ENCODE measurements at places on chromosomes 2 and 18. TPM values are rescaled to one million over a fixed set of nuclear protein-coding genes. Genes with fewer than 3 reads are reported as not detected.
A peak's percentile ranks its signal among the peaks of the same experiment; 100 is the strongest.

Gene FBXO36
- 2.4 TPM for total RNA-seq

Gene SESTD1
- total RNA-seq, result 35.3 TPM

Gene AKAIN1
- total RNA-seq, result not detected

Gene DYSF
- total RNA-seq, result 15.2 TPM

GRCh38 chr2:137369106-137369505 is 595.2 kb upstream of the HNMT start:
- H3K36me3 ChIP-seq, result no peaks in the 10 kb centered on the region
- no peak for DNase-seq
- no peaks in the 10 kb centered on the region for H3K4me1 ChIP-seq
- H3K27ac ChIP-seq, result no peak overlapping the region

DNA sequence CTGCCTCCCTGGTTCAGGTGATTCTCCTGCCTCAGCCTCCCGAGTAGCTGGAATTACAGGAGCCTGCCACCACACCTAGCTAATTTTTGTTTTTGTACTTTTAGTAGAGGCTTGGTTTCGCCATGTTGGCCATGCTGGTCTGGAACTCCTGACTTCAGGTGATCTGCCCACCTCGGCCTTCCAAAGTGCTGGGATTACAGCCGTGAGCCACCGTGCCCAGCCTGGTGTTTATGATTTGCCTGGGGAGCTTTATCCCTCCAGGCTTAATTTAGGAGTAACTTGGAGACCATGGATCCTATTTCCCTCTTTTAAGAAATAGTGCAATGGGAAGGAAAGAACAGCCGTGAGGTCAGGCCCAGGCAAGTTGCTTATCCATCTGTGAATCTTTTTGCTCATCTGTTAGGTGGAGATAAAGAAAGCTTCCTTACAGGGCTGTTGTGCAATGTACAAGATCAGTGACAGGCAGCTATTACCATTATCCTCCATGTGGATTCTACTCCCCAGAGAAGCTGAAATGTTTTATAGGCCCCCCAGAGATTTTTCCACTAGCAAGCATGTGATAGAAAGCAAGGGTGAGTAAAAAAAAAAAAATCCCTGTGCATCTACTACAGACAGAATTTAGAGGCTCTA is 104.9 kb upstream of the MGAT5 start:
- no peak overlapping the region for H3K4me3 ChIP-seq
- DNase-seq, result no peak
- H3K27me3 ChIP-seq, result no peaks in the 10 kb centered on the region

DNA sequence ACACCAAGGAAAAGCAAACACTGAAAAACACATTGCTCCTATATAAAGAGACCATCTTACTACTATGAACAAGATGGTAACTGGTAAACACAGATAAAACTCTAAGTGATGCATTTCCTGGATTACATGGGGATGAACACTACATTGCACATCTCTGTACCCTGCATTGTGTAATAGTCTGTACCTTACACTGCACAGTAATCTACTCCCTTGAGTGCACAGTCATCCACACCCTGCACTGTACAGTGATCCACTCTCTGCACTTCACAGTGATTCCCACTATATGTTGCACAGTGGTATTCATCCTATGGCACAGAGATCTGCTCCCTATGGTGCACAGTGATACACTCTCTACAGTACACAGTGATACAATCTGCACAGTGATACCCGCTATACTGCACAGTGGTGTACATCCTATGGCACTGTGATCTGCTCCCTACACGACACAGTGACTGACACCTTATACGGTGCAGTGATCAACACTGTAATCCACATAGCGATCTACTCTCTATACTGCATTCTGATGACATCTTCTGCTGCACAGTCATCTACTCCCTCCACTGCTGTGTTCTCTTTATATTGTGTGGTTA is 462.2 kb upstream of the RGPD4 start:
- H3K4me3 ChIP-seq, result no peak overlapping the region
- no peaks in the 10 kb centered on the region for H3K27me3 ChIP-seq
- H3K4me1 ChIP-seq, result peaks cover 25% of the 10 kb centered on the region
- DNase-seq, result no peak
- no peaks in the 10 kb centered on the region for H3K36me3 ChIP-seq

GRCh38 chr2:241329669-241330615 is 14.2 kb downstream of the SEPTIN2 start:
- no peaks in the 10 kb centered on the region for H3K27me3 ChIP-seq
- H3K4me3 ChIP-seq, result no peak overlapping the region
- no peaks in the 10 kb centered on the region for H3K4me1 ChIP-seq
- peaks cover 23% of the 10 kb centered on the region for H3K36me3 ChIP-seq

- no peaks in the 10 kb centered on the region for H3K27me3 ChIP-seq
- DNase-seq, result no peak
- H3K36me3 ChIP-seq, result no peaks in the 10 kb centered on the region
- H3K4me1 ChIP-seq, result peaks cover 27% of the 10 kb centered on the region
- H3K27ac ChIP-seq, result no peak overlapping the region
- H3K4me3 ChIP-seq, result no peak overlapping the region
Observed at GRCh38 chr2:237218756-237219155, 133.1 kb downstream of the COPS8 start.

GRCh38 chr2:42359304-42359964 is 1.6 kb downstream of the COX7A2L start:
- no peaks in the 10 kb centered on the region for H3K36me3 ChIP-seq
- H3K27me3 ChIP-seq, result no peaks in the 10 kb centered on the region
- H3K4me3 ChIP-seq, result peak overlapping the region; percentile 91
- no peak for DNase-seq
- peaks cover 32% of the 10 kb centered on the region for H3K4me1 ChIP-seq

- DNase-seq, result no peak
- no peak overlapping the region for H3K4me3 ChIP-seq
- no peaks in the 10 kb centered on the region for H3K36me3 ChIP-seq
- no peaks in the 10 kb centered on the region for H3K27me3 ChIP-seq
Observed at GRCh38 chr2:64374686-64375085, 79.3 kb upstream of the LGALSL start.

GRCh38 chr2:121826036-121826435 is 70.6 kb downstream of the TSN start:
- H3K4me1 ChIP-seq, result no peaks in the 10 kb centered on the region
- no peaks in the 10 kb centered on the region for H3K27me3 ChIP-seq
- no peak for DNase-seq
- no peaks in the 10 kb centered on the region for H3K36me3 ChIP-seq

GRCh38 chr18:2508155-2508554 is 63.1 kb downstream of the METTL4 start:
- no peak for DNase-seq
- no peak overlapping the region for H3K4me3 ChIP-seq
- H3K4me1 ChIP-seq, result no peaks in the 10 kb centered on the region
- no peaks in the 10 kb centered on the region for H3K27me3 ChIP-seq
- H3K36me3 ChIP-seq, result no peaks in the 10 kb centered on the region

DNA sequence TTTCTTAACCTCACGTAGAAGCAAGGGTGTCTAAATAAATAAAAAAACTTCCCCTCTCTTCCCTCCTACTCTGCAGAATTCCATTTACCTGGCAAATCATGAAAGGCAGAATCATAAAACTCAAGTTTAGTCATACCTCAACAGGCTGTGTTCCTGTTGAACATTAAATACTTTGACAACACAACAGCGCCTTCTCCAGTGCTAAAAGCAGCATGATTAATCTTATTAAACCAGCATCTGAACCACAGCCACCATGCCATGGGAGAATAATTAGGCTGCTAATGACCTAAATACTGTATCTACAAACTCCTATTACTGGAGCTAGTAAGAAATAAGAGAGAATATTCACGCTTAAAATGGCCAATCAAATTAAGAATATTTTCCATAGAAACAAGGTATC is 68.1 kb downstream of the CDH2 start:
- peaks cover 48% of the 10 kb centered on the region for H3K4me1 ChIP-seq
- H3K27me3 ChIP-seq, result no peaks in the 10 kb centered on the region
- H3K36me3 ChIP-seq, result no peaks in the 10 kb centered on the region
- DNase-seq, result no peak
- H3K27ac ChIP-seq, result no peak overlapping the region

GRCh38 chr2:12066986-12067385 is 320.6 kb downstream of the LPIN1 start:
- H3K4me1 ChIP-seq, result peaks cover 5% of the 10 kb centered on the region
- H3K4me3 ChIP-seq, result no peak overlapping the region
- no peaks in the 10 kb centered on the region for H3K27me3 ChIP-seq
- H3K27ac ChIP-seq, result no peak overlapping the region

DNA sequence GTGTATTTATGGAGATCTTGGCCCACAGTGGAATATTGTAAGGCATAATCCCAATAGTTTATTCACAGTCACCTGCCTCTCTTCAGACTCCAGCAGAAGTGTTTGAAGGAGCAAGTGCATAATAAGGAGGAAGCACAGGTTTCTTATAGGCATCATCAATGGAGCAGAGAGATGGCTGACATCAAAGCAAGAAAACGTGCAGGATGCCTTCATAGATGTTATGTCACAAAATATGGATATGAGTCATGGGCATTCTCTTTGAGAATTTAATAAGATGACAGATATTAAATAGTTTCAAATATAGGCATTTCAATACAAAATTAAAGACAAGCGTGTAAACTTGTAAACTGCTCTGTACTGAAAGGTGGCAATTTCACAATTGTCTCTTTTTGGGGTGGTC is 4.0 kb upstream of the RND3 start:
- H3K27me3 ChIP-seq, result no peaks in the 10 kb centered on the region
- no peak for DNase-seq
- H3K4me3 ChIP-seq, result no peak overlapping the region
- no peak overlapping the region for H3K27ac ChIP-seq

GRCh38 chr2:120451334-120451733 is 105.4 kb downstream of the INHBB start:
- H3K36me3 ChIP-seq, result no peaks in the 10 kb centered on the region
- H3K27ac ChIP-seq, result no peak overlapping the region
- H3K4me1 ChIP-seq, result no peaks in the 10 kb centered on the region
- DNase-seq, result no peak
- H3K4me3 ChIP-seq, result no peak overlapping the region

GRCh38 chr2:168850846-168851245 is 39.4 kb downstream of the SPC25 start:
- H3K27ac ChIP-seq, result no peak overlapping the region
- DNase-seq, result no peak
- no peaks in the 10 kb centered on the region for H3K36me3 ChIP-seq
- no peak overlapping the region for H3K4me3 ChIP-seq
- no peaks in the 10 kb centered on the region for H3K4me1 ChIP-seq

- peaks cover 27% of the 10 kb centered on the region for H3K4me1 ChIP-seq
- peak; percentile 40 for DNase-seq
- no peaks in the 10 kb centered on the region for H3K27me3 ChIP-seq
- H3K4me3 ChIP-seq, result peak overlapping the region; percentile 1
- peak overlapping the region; percentile 77 for H3K27ac ChIP-seq
Observed at GRCh38 chr2:160241251-160242137, 41.4 kb upstream of the ITGB6 start.

DNA sequence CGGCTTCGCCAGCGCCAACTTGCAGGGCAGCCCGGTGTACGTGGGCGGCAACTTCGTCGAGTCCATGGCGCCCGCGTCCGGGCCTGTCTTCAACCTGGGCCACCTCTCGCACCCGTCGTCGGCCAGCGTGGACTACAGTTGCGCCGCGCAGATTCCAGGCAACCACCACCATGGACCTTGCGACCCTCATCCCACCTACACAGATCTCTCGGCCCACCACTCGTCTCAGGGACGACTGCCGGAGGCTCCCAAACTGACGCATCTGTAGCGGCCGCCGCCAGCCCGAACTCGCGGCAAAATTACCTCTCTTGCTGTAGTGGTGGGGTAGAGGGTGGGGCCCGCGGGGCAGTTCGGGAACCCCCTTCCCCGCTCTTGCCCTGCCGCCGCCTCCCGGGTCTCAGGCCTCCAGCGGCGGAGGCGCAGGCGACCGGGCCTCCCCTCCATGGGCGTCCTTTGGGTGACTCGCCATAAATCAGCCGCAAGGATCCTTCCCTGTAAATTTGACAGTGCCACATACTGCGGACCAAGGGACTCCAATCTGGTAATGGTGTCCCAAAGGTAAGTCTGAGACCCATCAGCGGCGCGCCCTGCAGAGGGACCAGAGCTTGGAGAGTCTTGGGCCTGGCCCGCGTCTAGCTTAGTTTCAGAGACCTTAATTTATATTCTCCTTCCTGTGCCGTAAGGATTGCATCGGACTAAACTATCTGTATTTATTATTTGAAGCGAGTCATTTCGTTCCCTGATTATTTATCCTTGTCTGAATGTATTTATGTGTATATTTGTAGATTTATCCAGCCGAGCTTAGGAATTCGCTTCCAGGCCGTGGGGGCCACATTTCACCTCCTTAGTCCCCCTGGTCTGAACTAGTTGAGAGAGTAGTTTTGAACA is 15.1 kb downstream of the HOXD3 start:
- H3K4me1 ChIP-seq, result no peaks in the 10 kb centered on the region
- no peak for DNase-seq
- H3K27me3 ChIP-seq, result peaks cover 16% of the 10 kb centered on the region
- H3K36me3 ChIP-seq, result no peaks in the 10 kb centered on the region
- no peak overlapping the region for H3K27ac ChIP-seq
- H3K4me3 ChIP-seq, result peak overlapping the region; percentile 33

DNA sequence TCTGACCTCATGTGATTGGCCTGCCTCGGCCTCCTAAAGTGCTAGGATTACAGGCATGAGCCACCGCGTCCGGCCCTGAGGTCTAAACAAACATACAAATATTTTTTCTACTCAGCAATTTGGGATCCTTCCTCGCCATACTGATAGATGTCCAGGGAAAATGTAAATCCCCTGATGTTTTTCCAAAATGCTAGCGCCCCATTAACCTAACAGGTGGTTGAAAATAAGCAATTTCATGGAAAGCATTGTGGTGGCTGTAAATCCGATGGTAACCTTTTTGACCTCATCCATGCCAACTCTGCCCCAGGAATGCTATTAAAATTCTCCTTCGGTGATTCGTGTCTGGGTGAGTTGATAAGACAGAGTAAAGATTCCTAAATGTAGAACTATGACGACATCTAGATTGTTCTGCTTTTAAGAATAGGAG is 19.3 kb downstream of the GEMIN6 start:
- H3K36me3 ChIP-seq, result peaks cover 6% of the 10 kb centered on the region
- no peak for DNase-seq
- no peak overlapping the region for H3K4me3 ChIP-seq
- H3K27ac ChIP-seq, result no peak overlapping the region
- no peaks in the 10 kb centered on the region for H3K4me1 ChIP-seq
- no peaks in the 10 kb centered on the region for H3K27me3 ChIP-seq

- H3K27ac ChIP-seq, result peak overlapping the region; percentile 95
- peak overlapping the region; percentile 39 for H3K4me3 ChIP-seq
- H3K36me3 ChIP-seq, result peaks cover 20% of the 10 kb centered on the region
- no peak for DNase-seq
- H3K4me1 ChIP-seq, result peaks cover 65% of the 10 kb centered on the region
Observed at GRCh38 chr2:218229239-218229638, 12.2 kb downstream of the ARPC2 start.

DNA sequence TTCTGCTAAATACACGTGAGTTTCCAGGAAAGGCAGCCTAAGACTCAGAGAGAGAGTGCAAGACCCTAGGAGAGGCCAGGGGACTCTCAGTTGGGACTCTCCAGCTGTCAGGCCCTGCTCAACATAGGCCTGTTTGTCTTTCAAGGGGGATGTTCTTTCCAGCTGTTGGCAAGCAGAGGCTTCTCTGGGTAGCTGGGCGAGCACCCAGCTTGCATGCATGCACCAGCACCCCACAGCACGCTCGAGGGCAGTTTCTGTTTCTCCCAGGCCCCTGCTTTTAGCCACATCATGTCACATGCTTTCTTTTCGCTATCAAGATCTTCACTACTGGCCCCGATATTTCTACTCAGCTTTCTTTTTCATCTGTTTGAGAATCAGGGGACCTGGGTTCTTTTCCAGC is 479.3 kb upstream of the HS6ST1 start:
- no peak overlapping the region for H3K27ac ChIP-seq
- H3K36me3 ChIP-seq, result no peaks in the 10 kb centered on the region
- no peaks in the 10 kb centered on the region for H3K4me1 ChIP-seq

All from thoracic aorta (tissue), 2 donors.